ENCODE measurements at places on chromosomes 2 and 18.

GRCh38 chr2:45623098-45623497 is 12.0 kb upstream of the SRBD1 start:
- DNase-seq, result no peak

DNA sequence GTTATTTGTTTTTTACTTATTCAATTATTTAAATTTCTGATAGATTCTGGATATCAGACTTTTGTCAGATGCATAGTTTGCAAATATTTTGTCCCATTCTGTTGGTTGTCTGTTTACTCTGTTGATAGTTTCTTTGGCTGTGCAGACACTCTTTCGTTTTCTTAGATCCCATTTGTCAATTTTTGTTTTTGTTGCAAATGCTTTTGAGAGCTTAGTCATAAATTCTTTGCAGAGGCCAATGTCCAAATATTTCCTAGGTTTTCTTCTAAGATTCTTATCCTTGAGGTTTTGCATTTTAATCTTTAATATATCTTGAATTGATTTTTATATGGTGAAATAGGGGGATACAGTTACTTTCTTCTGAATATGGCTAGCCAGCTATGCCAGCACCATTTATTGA is 112.7 kb upstream of the SESTD1 start:
- peak; percentile 13 for DNase-seq

DNA sequence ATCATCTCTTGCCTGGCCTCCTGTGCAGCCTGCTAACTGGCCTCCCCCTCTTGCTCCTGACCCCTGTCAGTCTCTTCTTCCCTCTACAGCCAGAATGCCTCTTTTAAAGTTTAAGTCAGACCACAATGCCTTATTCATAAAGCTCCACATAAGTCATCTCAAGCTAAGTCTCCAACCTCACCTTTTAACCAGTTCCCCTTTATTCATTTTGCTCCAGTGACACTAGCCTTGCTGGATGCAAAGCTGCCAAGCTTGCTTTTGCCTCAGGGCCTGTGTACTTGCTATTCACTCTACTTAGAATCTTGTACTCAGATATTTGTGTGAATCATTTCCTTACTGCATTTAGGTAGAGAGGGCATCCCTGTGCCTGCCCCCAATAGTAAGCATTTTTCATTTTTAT is 180.9 kb downstream of the PDE1A start:
- no peak for DNase-seq

- DNase-seq, result peak; percentile 88
These were observed 8.4 kb downstream of the POU3F3 start for GRCh38 chr2:104862058-104862941.

GRCh38 chr2:108222261-108222660 is 17.5 kb upstream of the SULT1C3 start:
- DNase-seq, result no peak

- DNase-seq, result peak; percentile 5
These were observed 45.1 kb downstream of the DHX57 start for GRCh38 chr2:38830526-38831159.

DNA sequence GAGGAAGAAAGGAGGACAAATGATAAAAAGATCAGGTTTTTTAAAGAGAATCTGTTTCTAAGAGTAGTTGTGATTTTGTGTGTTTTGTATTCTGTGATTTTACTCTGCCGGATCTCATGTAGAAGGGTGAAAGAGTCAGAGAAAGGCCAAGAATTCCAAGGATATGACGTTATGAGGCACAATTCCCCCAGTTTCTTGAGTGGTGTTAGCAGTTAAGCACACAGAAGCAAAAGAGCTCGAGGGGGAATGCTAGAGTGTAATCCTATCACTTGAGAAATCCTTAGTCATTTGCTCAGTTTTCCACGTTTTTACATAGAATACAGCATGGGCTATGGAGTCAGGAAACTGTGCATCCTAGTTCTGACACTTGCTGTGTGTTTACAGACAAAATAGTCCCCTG is 34.8 kb downstream of the METTL4 start:
- peak; percentile 35 for DNase-seq

Data from astrocyte of the hippocampus (primary cell).